ENCODE measurements at places on chromosomes 3 and 15. TPM values are rescaled to one million over a fixed set of nuclear protein-coding genes. Genes with fewer than 3 reads are reported as not detected.

SHF gene
- total RNA-seq = 14.7 TPM

GRCh38 chr15:89226359-89227221 lies 5.2 kb upstream of the RLBP1 start:
- no peak for DNase-seq
- H3K4me1 ChIP-seq = no peaks in the 10 kb centered on the region
- H3K27me3 ChIP-seq = no peaks in the 10 kb centered on the region
- no peak overlapping the region for H3K27ac ChIP-seq
- no peaks in the 10 kb centered on the region for H3K36me3 ChIP-seq
- H3K4me3 ChIP-seq = no peak overlapping the region

DNA sequence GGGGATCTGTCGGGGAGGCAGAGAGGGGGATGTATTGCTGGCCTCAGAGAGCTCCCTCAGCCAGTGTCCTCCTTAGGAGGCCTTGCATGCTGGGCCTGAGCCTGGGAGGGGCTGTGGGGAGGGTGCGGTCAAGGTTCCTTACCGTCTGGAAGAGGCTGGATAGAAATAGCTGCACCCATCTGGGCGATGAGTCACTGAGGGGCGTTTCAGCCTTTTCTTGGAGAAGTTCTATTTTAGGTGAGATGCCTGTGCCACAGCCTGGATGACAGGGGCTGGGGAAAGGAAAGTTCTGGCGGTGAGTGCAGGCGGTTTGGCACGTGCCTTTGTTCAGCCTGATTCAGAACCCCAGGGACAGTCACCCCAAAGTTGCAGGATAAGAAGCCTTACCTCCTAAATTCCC lies 35.7 kb upstream of the APEH start:
- no peaks in the 10 kb centered on the region for H3K4me1 ChIP-seq
- no peak for DNase-seq
- H3K36me3 ChIP-seq = no peaks in the 10 kb centered on the region
- H3K27ac ChIP-seq = no peak overlapping the region

DNA sequence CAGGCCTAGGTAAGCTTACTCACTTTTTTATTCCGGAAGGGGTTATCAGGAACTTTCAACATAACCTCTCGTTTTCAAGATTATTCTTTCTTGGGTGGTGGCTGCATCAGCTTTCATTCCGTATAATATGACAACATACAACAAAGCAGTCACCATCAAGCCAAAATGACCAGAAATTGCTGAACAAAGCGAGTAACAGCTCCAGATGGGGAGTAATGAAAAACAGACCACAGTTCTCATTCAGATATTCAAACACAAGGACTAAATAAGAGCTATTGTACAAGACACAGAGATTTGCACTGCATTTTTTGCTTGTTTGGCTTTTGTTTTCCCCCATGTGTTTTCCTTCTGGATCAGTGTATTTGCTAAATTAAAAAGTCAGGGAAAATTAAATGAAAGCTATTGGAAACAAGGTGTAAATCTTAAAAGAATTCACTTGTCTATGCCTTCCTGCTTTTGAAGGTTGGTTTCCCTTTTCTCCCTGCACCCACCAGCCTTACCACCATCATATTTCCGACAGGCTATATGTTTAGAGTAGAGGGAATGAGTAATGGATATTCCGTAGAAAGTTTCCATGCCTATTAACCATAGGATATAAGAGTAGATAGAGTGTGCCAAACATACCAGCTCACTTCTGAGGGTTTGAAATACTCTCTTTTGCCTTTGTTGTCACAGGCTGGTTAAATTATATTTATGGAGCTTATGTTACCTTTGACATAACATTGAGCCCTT lies 213.6 kb downstream of the RBMS3 start:
- DNase-seq = no peak
- H3K4me3 ChIP-seq = no peak overlapping the region
- no peaks in the 10 kb centered on the region for H3K36me3 ChIP-seq
- H3K27ac ChIP-seq = no peak overlapping the region
